ENCODE measurements at places on chromosomes 4 and X. TPM values are rescaled to one million over a fixed set of nuclear protein-coding genes. Genes with fewer than 3 reads are reported as not detected.
A peak's percentile ranks its signal among the peaks of the same experiment; 100 is the strongest.

The NEXMIF gene
- not detected for total RNA-seq

The VCX3B gene
- total RNA-seq: not detected

The NKX3-2 gene
- not detected for total RNA-seq

The PCDH11X gene
- total RNA-seq: not detected

The MAGEA2B gene
- not detected for total RNA-seq

The TEX13C gene
- total RNA-seq: not detected

The BANK1 gene
- total RNA-seq: 0.43 TPM

The F9 gene
- total RNA-seq: not detected

The C4orf54 gene
- total RNA-seq: not detected

- DNase-seq: no peak
Measured at GRCh38 chrX:42466332-42467046, 311.5 kb downstream of the PPP1R2C start.

GRCh38 chr4:41205130-41205529 lies 9.2 kb downstream of the APBB2 start:
- no peak for DNase-seq

- peak; percentile 69 for DNase-seq
Measured at GRCh38 chr4:89486042-89486441, 178.4 kb upstream of the GPRIN3 start.

DNA sequence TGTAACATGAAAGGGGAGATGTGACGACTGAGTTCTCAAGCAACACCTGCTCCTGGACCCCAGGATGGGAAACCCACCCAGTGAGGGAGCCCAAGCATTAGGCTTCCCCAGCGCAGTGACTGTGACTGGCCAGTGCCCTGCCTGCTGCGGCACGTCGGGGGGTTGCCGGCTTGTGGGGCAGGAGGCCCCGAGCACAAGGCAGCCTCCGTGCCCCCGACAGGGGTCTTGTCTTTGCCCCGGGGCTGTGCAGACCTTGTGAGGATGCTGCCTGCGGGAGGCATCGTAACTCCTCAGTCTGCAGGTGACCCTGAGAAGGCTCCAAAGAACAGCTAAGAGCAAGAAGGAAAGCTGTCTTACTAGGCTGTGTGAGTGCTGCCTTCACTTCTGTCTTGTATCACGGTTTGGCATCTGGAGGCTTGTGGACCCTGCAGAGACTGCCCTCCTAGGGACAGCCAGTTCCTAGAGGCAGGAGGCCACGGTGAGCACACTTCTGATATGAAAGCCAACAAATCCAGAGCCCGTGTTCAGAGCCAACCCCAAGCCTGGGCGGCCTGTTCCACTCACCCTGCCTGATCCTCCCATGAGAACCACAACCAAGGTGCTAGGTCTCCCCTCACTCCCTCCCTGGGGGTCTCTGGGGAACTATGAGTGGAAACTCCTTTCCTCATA lies 47.7 kb downstream of the FGFRL1 start:
- DNase-seq: no peak

DNA sequence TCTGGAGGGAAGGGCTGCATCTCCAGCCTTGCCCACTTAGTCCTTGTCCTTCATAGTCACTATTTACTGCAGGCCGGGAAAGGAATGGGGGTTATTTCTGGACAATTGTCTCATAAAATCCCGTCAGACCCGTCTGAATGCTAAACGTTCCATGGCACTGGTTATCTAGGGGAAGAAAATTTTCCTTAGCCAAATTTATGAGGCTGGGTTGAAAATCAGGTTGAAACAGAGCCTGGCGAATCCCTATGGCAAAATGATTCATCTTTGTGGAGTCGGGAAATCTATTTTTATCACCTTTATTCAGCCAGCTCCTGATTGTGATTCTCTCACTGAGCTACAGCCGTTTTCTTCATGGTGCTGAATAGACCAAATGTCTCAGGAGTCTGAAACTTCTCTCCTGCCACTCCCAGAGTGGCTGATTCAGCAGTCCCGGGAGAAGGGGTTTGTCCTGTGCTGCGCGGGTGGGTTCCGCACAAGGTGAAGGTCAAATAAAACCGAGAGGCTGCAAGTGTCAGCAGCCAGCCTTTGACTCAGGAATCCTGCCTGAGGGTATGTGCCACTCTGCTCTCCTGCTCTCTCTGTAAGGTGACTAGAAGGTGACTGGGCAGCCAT lies 1.0 kb downstream of the LIMCH1 start:
- DNase-seq: no peak

- no peak for DNase-seq
Measured at GRCh38 chrX:96376266-96376665, 308.4 kb upstream of the DIAPH2 start.

DNA sequence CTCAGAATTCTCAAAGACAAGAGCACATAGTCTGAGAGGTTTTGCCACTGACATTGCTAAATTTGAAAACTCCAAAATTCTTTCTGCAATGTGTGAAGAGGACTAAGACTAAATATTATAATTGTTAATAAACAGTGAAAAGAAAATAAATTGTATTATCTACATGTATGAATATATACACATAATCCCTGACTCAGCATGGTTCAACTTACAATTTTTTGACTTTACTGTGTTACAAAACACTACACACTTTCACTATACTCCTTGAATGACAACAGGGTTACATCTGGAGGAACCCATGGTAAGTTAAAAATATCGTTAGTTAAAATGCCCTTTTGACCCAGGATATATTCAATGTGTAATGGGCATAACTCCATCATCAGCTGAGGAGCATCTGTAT lies 2017.2 kb upstream of the TENM3 start:
- no peak for DNase-seq

DNA sequence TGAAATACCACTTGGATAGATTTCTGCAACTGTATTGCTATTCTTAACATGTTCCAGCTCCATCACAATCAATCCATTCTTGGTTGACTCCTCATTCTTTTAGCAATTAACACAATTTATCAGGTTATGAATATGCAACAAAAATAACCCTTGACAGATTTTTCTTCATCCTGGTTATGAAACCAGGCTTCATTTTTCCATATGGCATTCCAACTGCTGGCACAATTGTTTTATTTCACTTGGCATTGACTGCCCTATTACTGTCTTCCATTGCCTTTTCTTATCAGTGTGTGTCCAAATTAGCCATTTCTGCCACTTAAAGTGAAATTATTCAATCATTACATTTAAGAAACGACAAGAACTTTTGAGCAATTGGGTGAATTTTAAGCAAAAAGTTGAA lies 388.8 kb upstream of the EPHA5 start:
- no peak for DNase-seq

DNA sequence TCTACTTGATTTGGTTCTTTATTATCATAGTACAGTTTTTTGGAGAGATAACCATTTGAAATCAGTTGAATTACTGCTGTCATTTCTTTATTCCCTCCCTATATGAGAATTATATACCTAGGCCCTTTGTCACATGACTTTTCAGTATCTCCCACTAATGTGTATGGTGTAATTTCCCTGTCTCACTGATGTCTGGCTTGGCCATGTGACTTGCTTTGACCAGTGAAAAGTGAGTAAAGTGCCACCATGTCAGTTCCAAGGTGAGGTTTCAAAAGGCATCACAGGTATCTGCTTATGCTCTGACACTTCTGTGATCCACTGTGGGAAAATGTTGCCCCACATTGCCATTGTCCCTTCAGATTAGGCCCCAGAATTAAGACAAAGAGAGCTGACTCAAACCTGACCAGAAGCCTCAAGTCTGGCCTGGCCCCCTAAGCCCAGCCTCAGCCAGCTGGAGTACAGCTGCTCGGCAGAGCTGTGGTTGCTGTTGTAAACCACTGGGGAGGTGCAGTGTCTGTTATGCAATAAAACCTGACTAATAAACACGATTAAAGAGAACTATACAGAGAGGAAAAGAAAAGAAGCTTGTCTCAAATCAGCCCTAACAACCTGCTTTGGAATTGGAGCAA lies 27.5 kb downstream of the SETD7 start:
- no peak for DNase-seq

- no peak for DNase-seq
Measured at GRCh38 chr4:143339497-143339896, 2.8 kb downstream of the GAB1 start.

DNA sequence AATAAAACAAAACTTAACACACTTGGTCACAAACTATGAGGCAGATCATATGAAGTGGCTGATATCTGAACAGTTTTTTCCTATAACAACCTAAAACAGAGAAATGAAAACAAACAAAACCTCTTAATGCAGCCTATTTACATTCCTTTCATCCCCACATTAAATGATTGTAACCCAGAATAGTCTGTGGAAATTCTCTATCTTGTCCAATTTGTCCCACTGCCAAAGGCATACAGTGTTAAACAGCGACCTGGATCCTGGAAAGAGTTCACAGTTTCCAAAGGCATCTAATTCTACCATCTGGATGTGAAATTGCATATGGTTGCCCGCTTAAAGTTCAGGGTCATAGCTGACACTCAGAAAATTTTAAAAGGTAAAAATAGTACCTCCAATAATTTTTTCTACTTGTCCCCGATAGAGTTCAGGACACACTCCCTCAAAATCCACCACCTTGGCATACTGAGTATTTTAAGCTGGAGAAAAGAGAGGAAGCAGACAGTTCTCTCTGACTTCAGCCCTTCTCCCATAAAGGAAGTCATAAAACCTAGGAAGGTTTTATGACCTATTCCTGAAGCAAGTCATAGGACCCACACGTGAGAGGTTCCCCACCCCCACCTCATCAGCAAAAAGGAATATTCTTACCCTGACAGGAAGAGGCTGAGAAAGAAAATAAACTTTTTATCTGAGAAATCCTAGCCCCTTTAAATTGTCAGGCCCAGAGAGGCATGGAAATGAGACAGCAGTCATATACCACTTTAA lies 270.2 kb downstream of the PAPSS1 start:
- no peak for DNase-seq

DNA sequence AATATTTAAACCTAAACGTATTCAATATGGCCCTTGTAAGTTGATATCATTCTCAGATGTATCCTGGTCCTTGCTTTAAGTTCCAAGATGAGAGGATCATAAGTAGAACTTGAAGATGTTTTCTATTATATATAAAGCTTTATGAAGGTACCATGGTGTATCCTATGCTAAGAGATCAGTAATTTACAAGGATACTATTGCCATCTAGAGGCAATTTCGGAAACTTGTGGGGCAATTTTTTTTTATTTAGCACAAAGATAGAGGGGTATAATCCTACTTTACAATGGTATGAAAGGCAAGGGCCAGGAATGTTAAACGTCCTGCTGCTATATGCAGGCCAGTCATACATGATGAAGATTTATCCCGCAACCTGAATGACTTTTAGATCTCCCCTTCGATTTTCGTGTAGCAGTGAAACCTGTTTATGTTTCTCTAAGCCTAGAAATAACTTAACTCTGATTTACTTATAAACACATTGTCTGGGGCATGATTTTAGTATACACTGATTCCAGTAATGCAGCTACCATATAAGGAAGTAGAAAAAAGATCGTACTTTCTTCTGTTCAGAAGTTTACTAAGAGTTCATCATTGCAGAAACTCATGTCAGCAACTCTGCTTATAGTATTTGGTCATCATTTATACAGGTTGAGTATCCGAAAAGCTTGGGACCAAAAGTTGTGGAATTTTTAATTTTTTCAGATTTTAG lies 2.6 kb downstream of the SLC25A31 start:
- peak; percentile 81 for DNase-seq

- no peak for DNase-seq
Measured at GRCh38 chrX:133922390-133922771, 63.0 kb downstream of the GPC3 start.

- no peak for DNase-seq
Measured at GRCh38 chrX:21699136-21699535, 41.0 kb upstream of the KLHL34 start.

DNA sequence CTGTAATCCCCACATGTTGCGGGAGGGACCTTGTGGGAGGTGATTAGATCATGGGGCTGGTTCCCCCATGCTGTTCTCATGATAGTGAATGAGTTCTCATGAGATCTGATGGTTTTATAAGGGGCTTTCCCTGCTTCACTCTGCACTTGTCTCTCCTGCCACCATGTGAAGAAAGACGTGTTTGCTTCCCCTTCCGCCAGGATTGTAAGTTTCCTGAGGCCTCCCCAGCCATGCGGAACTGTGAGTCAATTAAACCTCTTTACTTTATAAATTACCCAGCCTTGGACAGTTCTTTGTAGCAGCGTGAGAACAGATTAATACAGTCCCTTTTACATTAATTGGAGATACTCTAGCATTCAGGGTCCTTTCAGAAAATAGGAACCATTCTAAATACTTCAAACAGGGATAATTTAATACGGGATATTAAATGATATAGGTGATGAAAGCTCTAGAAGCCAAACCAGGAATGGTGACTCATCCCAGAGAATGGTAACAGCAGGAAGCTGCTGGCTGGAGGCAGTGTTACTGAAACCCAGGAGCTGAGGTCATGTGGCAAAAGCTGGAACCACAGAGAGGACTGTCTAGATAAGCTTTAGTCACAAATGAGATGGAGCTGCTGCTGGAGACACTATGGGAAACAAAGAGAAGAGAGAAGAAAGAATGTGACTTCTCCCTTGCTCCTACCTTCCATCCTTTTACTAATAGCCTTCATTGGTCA lies 57.3 kb downstream of the GSTCD start:
- peak; percentile 74 for DNase-seq

- DNase-seq: no peak
Measured at GRCh38 chr4:66219401-66219800, 549.1 kb upstream of the EPHA5 start.

GRCh38 chr4:77104791-77105540 lies 29.2 kb upstream of the CCNI start:
- DNase-seq: peak; percentile 94

DNA sequence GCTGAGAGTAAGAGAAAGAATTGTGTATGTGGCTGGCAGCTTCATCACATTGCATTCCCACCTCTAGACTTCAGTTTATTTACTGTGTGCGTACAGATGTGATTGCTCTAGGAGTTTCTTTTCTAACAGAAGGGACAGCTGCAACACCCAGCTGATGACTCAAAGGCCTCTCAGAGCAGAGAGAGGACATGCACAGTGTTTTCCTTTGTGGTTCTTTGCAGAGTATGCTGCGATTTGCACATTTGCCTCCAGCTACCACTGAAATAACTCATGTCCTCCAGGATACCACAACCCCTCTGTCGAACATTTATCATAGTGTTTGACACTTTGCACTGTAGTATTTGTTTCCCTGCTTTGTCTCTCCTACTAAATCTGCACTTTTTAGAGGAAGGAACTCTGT lies 294.1 kb downstream of the STIM2 start:
- DNase-seq: no peak

DNA sequence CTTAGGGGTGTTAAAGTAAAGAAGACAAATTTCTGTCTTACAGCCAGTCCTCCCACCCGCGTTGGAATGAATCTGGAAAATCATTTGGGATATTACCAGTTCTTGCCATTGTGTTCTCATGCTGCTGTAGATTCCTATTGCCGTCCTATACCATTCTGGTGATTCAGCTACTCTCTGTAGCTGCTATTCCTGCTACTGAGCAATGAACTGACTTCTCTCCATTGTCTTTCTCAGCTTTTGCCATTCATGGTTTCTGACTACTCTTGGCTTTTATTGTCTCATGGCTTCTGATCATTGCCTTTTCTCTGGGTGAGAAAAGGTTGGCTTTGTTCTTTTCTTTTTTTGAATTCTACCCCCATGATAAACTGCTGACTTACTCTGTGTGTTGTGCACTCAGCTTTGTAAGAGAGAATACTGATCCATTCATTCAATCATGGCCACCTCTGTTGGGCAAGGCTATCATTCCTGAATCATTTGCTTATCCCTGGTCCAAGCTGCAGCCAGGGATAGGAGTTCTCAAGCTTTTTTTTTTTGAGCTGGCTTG lies 27.7 kb upstream of the METAP1 start:
- DNase-seq: no peak

Data from HT-29 (cell line).